A549 (cell line): ENCODE measurements at places on chromosomes 2 and 18.

DNA sequence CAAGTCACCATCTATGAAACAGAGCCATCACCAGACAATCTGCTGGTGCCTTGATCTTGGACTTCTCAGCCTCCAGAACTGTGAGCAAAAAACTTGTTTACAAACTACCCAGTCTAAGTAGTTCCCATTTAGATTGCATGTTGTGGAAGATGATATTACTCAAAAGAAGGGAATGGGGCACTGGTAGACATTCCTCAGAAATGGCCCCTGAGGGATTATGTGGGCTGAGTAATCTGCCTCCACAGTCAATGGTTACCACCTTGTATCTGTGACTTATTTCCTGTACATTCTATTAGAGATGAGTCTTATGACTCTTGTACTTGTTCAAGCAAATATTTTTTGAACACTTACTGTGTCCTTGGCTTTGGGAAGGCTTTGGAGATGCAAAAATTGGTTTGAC is 160.4 kb downstream of the NUP35 start:
- DNase-seq, result no peak

GRCh38 chr18:2847317-2848246 is 776 bp downstream of the EMILIN2 start:
- no peak for DNase-seq

- DNase-seq, result no peak
These were observed 299.5 kb downstream of the GBX2 start for GRCh38 chr2:235868645-235869044.

- DNase-seq, result no peak
These were observed 122.3 kb upstream of the DDX18 start for GRCh38 chr2:117692001-117692763.

DNA sequence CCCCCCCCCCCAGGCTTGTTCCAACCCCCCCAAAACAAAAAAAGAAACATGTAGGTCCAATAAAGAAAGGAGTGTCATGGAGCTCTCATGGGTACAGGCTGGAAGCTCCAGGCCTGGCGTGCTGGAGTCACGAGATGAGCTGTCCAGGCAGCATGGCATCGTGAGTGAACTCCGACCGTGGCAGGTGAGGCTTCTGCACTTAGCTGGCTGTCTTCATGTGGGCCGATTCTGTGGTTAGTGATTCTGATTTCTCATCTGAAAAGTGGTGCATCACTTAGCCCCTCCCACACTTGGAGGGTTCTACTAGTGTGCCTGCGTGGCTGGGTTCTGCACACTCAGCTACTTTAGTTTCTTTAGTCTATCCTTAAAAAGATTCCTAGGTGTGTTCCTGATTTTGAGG is 126.4 kb upstream of the MGAT5 start:
- no peak for DNase-seq

GRCh38 chr2:111973701-111974100 is 75.3 kb downstream of the MERTK start:
- no peak for DNase-seq
